ENCODE measurements at places on chromosomes 4 and X.

DNA sequence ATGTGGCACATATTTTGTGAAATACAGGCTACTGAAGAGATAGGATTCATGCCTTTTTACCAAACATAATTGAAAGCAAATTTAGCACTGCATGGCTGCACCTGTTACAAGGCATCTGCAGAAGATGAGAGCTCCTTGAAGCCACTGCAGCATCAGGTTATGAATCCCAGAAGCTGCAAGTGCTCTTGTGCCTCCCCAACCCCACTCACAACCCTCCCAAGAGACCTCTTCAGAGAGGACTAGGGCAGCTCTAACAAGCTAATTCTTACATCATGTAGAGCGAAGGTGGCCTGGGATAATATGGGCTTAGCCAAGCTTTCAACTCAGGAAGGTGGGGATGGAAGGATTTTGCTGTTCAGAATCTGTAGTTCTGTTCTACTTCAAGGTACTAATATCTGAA, 27.2 kb downstream of the MFAP3L start:
- DNase-seq = no peak

DNA sequence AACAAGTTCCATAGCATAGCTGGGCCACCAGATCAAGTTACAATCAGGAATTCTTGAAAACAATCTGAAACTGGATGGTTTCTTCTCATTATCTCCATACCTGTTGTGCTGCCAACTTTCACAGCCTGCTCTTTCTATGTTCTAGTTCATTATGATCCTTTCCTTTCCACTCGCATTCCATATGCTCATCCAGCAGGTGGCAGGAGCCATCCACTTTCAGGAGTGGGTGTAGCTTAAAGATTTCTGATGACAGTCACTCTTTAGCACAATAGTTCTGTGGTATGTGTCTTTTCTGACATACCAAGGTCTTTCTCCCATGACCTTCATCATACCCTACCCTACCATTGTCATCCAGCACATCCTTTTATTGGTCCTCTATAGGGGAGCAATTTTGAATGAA, 46.4 kb downstream of the PAGE2 start:
- no peak for DNase-seq

DNA sequence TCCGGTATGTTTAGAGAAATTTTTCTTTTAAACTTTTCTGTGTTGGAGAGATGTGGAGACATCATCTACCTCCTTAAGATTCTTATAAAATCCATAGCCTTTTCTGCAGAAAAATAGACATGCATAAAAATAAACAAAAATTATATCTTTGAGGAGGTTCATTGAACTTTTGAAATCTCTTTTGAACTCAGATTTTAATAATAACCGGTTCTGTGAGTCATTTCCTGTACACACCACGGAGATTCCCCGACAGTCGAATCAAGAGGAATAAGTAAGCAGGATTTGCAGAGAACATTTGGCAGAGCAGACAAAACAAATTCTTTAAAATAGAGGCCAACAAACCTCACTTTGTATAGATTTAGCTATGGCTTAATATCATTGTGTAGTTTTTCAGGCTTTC, 918.7 kb upstream of the POU3F4 start:
- no peak for DNase-seq

DNA sequence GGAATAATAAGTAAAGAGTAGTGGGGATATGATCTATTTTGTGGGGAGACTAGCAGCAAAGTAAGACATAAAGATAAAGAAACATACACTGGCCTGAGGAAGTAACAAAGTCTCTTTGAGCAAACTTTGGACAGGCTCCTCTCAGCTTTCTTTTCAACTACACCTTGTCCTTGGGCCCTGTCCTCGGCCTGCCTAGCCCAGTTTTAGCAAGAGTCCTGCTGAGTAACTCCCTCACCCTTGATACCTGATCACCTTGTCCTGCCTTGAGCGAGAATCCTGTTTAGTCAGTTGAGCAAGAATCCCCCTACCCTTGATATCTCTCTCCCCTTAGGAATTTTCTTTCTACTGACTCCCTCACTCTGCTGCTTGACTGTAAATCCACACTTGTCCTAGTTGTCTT, 11.5 kb downstream of the HNRNPH2 start:
- no peak for DNase-seq

DNA sequence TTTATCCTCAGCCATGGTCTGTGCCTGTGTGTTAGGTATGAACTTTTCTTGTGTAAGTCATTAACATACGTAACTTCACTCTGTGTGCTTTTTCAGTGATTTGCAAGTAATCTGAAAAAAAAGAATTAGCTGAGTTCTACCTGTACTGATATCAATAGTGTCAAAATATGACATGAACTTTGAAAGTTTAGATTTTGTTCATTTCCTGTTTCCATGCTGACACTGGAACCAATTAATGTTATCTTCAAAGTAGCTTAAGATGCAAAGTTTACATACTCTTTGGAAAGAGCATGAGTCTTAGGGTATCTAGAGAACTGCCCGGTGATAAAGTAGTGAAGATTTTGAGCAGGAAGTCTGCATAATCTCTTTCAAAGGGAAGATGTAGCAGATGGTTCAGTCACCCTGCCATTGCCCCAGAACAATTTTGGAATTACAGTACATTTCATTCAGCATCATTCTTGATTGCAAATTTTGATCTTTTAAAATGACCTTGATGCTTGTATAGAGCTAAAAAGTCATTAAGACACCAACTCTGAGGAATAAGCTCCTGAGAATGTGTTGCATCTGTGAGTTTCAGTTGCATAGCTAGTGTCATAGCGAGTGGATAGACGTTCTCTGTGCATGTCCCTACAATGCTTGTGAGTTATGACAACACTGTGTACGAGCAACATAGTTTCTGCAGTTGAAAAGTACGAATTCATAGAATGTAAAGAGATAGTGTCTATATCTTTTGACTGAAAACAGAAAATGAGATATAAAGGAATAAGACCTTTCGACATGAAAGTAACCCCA, 130.5 kb downstream of the PTTG2 start:
- DNase-seq = no peak

- DNase-seq = peak; percentile 43
Measured at GRCh38 chrX:1244164-1245076, 24.2 kb upstream of the CSF2RA start.

- no peak for DNase-seq
Measured at GRCh38 chr4:150237110-150237872, 159.0 kb downstream of the DCLK2 start.

- no peak for DNase-seq
Measured at GRCh38 chr4:184448821-184449220, 25.5 kb downstream of the IRF2 start.

DNA sequence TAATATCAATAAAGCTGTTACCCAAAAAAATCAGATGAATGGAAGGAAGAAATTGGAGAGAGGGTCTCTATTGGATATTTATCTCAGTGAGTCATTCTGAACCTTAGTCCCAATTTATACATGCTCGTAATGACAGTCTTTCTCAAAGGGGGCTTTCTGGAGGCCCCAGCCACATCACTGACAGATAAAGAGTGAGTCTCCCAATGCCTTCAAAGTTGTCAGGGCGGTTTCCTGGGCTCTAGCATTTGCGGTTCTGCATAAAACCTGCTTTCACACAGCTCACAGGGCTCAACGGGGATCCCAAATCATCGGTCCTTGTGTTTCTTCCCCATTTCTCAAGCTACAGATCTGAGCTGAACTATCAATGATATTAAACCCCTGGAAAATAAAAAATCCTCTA, 17.3 kb downstream of the TCEANC start:
- no peak for DNase-seq

GRCh38 chr4:102219129-102219528, 126.2 kb downstream of the SLC39A8 start:
- DNase-seq = no peak

- DNase-seq = peak; percentile 42
Measured at GRCh38 chrX:57929373-57929772, 19.1 kb upstream of the ZXDA start.

GRCh38 chrX:104315555-104315954, 60.8 kb upstream of the ESX1 start:
- DNase-seq = no peak

DNA sequence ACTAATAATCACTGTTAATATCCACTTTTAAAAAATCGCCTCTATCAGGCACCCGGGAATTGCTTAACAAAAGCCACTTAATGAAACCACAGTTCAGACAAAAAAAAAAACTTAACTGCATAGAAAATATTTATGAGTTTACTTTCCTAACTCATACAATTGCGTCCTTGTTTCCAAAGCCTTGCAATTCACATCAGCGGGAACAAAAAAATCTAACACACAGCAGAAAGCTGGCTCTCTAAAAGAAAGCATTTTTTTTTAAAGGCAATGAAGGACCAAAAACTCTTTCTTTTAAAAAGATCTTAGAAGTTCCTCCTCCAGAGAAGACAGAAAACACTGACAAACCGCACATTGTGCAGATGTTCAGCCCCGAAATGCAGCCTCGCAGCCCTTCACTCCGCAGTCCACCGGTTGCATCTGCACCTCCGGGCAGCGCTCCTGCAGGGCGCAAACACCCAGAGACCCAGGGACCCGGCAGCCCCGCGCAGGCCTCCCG, 812 bp downstream of the FAT1 start:
- no peak for DNase-seq

DNA sequence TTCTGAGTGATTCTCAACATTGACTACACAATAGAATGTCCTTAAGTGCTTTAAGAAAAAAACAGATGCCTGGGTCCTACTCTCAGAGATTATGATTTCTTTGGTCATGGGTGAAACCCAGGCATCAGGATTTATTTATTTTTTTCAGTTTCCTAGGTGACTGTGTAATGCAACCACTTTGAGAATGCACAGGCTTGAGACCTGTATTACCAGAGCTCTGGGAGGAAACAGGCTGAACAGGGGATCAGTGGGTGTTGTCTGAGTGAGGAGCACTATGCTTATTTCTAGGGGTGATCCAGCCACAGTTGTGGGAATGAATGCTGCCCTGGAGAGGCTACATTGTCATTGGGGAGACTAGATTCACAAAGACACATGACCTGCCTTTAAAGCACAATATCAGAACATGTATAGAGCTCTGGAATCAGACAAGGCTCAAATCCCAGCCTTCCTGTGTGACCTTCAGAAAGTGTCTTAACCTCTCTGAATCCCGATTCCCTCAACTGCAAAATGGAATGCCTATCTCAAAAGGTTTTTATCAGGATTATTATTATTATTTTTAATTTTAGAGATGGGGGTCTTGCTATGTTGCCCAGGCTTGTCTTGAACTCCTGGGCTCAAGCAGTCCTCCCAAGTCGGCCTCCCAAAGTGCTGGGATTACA, 61.6 kb upstream of the PRPS1 start:
- DNase-seq = no peak
